Chondrocyte (in vitro differentiated cells): ENCODE measurements at places on chromosomes 16 and 17. TPM values are rescaled to one million over a fixed set of nuclear protein-coding genes. Genes with fewer than 3 reads are reported as not detected.

- no peak for DNase-seq
These were observed 684 bp upstream of the NUDT16L1 start for GRCh38 chr16:4692460-4693295.

DNA sequence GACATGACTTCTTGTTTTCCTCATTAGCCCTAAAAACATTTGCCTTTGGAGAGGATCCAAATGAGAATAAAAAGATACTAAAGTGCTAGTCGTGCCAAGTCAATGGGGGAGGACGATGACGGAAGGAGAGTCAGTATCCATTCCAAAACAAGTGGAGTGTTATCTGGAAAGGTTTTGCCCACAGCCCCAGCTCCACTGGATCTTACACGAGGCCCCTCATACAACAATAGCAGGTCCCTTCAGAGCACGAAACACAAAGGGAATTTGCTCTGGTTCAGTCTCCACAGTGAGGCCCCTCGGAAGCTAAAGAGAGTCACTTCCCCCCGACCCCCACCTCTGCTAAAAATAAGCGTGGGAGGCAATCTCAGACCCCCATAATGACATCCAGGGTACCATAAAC, 496.9 kb upstream of the ZFHX3 start:
- DNase-seq = no peak

DNA sequence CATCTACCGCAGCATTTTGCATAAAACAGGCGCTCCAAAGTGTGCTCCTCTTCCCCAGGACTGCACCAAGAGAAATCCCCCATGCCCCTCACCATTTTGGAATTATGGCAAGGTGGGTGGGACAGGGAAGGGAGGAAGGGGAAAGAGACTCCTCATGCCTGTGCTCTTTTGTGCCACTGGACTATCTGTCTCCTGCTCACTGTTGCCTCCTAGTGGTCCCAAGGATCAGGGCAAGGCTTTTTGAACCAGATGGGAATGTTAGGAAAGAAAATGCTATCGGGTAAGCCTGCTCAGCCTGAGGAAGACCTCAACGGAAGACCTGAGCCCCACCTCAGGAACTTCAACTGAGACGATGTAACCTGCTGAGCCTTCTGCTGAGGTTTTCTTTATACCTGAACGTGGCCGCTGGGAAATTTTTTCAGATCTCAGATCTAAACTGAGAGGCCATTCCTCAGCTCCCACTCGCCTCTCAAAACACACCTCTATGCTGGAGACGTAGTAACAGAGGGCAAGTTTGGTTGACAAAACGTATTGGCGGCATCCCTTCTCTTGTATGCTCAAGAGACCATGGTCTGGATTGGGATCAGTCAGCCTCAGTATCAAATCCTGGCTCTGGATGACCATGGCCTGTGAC, 58.3 kb downstream of the SPACA3 start:
- no peak for DNase-seq

- DNase-seq = no peak
These were observed 25.8 kb downstream of the SMTNL2 start for GRCh38 chr17:4610162-4610561.

- no peak for DNase-seq
These were observed 103.9 kb downstream of the MGAT5B start for GRCh38 chr17:76972046-76972641.

The PIK3R5 gene
- total RNA-seq = 0.08 TPM in 1 of 3 replicates, not detected in the others

The ZNF750 gene
- not detected in 3 replicates for total RNA-seq

The KRT39 gene
- total RNA-seq = not detected in 3 replicates

DNA sequence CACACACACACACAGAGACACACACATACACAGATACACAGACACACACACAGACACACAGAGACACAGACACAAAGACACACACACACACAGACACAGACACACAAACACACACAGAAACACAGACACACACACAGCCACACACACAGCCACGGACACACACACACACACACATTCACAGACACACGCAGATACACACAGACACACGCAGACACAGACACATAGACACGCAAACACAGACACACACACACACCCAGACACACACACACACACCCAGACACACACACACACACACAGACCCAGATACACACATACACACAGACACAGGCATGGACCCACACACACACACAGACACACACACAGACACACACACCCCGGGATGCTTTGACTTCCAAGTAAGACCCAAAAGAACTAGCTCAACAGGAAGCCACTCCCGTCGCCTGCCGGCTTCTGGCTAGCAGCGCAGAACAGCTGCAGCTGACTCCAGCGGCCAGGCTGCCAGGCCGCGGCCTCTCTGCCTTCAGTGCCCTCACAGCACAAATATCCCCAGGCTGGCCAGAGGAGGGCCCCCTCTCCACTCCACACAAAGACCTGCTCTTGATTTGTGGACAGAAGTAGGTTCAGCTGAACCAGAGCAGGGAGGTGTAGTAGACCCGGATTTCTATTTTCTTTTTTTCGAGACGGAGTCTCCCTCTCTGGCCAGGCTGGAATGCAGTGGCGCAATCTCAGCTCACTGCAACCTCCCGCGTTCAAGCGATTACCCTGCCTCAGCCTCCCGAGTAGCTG, 6.0 kb upstream of the CHRNE start:
- DNase-seq = peak; percentile 94

The KRTAP2-1 gene
- not detected in 3 replicates for total RNA-seq

GRCh38 chr17:6495450-6496115, 51.3 kb downstream of the PIMREG start:
- DNase-seq = peak; percentile 63

- no peak for DNase-seq
These were observed 146.2 kb downstream of the CDH13 start for GRCh38 chr16:82773018-82773417.

DNA sequence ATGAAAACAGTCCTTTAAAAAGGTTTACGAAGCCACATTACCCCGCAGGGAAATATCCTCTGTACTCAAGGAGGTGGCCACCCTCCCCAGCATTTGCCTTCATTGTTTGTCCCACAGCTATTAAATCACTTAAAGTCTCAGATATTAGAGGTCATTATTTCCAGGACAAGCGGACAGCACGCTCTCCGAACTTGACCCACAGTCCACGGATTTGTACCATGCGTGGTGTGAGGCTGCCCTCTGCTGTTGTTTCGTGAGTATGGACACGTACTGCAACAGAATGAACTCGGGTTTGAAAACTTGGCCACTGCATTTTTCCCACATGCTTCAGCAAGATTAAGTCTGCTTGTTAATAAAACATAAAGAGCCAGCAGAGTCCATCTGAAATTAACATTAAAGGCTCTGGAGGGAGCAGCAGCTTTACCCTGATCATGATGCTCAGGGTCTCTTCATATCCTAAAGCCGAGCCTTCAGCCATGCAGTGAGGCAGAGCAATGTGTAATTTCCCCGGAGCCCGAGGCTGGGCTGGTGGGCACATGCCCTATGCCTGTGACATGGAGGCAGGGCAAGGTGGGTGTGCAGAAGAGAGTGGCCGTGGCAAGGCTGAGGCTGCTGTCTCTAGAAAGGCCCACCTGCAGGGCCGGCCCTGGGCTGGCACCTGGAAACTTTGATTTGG, 19.7 kb downstream of the MEAK7 start:
- DNase-seq = no peak

The C16orf87 gene
- total RNA-seq = 15.3 to 19.1 TPM (median 17.7 TPM) in 3 replicates

DNA sequence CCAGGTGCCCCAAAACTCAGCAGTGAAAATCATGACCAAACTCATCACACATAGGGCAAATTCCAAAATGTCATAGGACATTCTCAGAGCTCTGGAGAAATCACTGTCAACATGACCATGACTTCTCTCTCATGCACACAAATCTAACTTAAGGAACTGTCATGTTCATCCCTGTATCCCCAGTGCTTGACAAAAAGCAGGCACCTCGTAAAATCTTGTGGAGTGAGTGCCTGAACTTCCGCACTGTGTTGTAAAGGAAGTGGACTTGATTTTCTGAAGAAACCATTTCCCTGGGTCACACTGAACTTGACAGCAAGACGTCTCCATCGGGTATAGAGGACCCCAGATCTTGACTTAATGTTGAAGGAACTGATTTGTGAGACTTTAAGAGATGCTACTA, 2.8 kb downstream of the KRT37 start:
- DNase-seq = no peak

DNA sequence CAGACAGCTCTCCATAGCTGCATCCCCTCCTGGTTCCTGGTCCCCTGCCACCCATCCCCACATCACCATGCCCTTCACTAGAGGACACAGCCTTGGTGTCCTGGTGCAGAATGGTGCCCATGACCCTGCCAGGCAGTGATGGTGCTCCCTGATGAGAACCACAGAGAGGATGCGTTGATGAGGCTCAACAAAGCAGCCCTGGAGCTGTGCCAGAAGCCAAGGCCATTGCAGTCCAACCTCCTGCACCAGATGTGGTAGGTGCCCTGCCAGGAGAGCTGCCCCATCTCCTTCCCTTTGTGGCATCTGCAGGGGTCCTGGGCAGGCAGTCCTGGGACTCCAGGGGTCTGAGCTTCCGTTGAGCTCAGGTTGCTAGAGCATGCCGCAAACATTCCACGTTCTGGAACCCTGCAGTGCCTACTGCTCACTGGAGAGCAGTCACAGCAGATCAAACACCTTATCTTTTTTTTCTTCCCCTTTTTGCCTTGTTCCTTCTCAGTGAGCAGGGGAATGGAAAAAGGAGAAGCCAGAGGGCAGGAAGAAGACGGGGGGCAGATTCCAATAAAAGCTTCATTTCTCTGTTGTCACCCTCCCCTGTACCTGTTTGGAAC, 5.3 kb upstream of the EPN3 start:
- DNase-seq = no peak

The RHBDL1 gene
- 1.9 to 3.5 TPM (median 3.0 TPM) in 3 replicates for total RNA-seq

The KCNAB3 gene
- 1.9 to 3.2 TPM (median 2.3 TPM) in 3 replicates for total RNA-seq

DNA sequence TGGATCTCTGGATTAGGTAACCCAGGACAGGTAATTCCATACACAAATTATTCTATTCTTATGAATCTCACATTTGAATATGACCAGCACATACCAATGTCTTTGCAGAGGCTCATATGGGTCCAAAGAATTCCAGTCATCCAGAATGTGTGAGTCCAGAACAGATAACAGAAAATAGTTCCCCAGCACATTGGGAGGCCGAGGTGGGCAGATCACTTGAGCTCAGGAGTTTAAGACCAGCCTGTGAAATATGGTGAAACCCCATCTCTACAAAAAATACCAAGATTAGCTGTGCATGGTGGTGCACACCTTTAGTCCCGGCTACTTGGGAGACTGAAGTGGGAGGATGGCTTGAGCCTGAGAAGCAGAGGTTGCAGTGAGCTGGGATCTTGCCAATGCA, 26.9 kb downstream of the HYDIN start:
- DNase-seq = no peak

DNA sequence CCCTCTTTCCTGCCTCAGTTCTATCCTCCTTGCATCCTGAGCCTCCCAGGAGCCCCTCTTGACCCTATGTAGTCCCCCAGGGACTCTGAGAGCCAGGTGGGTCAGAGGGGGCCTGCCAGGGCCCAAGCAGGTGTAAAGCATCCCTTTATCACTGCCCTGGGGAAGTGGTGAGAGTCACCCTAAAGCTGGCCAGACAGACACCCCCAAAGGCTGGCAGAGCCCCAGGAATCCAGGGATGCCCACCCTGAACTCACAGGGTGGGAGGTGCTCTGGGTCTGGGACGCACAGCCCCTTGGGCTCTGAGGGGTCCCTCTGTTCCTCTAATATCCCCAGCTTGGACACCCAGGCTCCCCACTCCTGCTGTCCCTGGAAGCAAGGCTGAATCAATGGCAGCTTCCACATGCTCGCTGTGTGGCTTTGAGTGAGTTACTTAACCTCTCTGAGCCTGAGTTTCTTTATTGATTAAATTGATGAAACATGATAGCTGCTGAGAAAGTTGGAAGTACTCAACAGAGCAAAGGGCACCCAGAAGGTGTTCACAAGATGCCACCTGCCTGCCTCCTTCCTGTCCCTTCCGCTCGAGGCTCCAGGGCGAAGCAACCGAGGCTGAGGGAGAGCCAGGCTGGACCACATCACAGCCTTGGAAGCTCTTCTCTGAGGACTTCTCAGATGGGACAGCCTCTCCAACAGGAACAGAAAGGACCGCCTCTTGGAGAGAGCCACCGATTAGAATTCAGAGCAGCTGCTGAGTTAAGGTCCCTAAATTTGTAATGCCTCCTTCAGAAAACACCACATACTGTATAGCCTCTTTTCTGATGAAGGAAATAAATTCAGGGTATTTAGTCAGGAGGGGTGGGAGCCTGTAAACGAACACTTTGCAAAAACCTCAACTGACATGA, 67.1 kb upstream of the DOC2B start:
- DNase-seq = peak; percentile 43

DNA sequence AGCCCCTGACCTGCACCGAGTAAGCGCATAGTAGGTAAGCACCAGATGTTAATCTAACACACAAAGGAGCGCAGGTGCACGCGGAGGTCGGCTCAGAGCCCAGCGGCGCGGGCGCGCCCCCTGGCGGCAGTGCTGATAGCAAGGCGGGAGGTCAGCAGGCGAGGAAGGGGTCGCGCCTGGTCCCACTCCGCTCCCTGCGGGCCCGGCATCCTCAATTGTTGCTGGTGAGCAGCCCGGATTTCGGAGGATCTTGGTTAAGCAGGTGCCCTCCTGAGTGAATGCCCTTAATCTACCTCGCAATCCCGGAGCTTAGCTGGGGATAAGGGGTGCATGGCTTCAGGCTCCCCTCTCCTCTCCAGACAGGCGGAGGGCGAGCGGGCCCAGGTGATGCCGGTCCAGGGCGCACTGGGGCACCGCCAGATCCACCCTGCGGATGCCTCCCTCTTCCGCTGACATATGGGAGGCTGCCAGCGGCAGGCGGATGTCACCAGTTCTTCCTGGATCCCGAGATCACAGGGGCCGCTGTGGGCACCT, 4.0 kb upstream of the WNT3 start:
- DNase-seq = no peak

The TBC1D3H gene
- not detected in 3 replicates for total RNA-seq

The KCNH6 gene
- not detected in 3 replicates for total RNA-seq

The CARD14 gene
- 0.13 to 0.80 TPM (median 0.30 TPM) in 3 replicates for total RNA-seq

The NETO2 gene
- 9.0 to 10.2 TPM (median 10.1 TPM) in 3 replicates for total RNA-seq

The SLC6A2 gene
- not detected in 3 replicates for total RNA-seq

The SLC47A1 gene
- 1.7 to 4.9 TPM (median 2.0 TPM) in 3 replicates for total RNA-seq

GRCh38 chr17:74963656-74964055, 8.9 kb downstream of the HID1 start:
- no peak for DNase-seq

The RHBDL3 gene
- 0.10 to 0.27 TPM (median 0.25 TPM) in 3 replicates for total RNA-seq

The PIPOX gene
- total RNA-seq = 1.5 to 2.3 TPM (median 2.2 TPM) in 3 replicates

DNA sequence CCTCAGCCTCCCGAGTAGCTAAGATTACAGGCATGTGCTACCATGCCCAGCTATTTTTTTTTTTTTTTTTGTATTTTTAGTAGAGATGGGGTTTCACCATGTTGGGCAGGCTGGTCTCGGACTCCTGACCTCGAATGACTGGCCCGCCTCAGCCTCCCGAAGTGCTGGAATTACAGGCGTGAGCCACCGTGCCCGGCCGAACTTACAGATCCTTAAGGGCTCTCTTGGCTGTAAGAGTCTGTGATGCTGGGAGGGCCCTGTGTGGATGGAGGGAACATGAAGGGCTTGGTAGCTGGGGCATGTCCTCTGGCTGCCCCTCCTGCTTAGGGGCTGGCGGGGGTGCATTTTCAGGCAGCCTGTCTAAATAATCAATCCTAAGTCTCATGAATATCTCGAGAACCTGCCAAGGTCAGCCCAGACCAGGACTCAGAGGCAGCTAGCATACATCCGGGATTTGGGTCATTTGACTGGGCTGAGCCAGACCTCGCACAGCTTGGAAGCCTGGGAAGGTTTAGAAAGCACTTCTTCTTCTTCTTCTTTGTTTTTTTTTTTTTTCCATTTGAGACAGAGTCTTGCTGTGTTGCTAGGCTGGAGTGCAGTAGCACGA, 17.1 kb downstream of the SPNS3 start:
- no peak for DNase-seq
